ENCODE measurements at places on chromosomes 1 and 21.

DNA sequence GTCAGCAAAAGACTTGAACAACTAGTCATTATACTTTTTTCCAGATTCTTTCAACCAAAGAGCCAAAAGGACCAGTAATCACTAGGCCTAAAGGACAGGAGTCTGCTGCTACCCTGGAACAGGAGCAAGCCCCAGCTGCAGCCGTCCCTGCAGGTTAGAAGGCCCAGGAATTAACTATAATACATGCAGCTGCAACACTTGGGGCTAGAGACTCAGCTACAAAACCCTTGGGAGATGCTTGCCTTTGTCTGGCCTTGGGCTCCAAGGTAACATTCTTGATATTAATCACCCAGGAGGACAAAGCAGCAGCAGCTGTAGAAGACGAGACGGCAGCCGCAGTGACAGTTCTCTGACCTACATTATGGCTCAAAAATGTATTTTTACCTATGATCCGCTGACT, 841.2 kb upstream of the ADGRL4 start:
- no peak for DNase-seq

- no peak for DNase-seq
These were observed 11.5 kb upstream of the SLC9A1 start for GRCh38 chr1:27166351-27166802.

- no peak for DNase-seq
These were observed 415.5 kb downstream of the DPYD start for GRCh38 chr1:97505289-97505688.

DNA sequence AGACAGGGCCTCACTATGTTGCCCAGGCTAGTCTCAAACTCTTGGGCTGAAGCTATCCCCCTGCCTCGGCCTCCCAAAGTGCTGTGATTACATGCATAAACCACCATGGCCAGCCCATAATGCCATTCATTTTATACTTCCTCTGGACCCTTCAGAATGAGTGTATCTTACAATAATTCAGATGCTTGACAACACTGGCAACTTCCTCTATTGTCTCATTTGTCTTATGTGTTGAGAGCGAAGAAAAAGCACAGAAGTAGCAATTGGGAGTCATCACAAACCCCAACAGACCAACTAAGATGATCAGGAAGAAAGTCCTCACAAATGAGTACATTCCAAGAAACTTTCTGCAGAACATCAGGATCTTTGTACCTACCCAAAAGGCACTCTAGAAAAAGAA, 191.9 kb downstream of the RERE start:
- DNase-seq: no peak

DNA sequence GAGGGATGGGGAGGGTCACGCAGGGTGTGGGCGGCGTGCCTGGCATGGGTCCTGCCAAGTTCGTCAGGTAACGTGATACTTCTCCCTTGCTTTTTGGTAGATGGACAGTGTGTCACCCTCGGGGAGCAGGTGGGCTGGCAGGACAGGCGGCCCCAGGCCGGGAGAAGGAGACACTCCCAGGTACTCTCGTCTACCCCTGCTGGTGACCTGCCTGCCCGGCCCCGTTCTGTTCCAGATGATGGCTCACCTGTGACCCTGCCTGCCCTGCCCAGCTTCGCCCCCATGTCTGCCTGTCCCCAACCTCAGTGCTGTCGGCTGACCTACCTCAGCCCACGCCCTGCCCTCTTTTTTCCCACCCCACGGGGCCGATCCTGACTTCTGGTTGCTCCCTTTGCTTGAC, 144.7 kb downstream of the PCBP3 start:
- no peak for DNase-seq

- DNase-seq: no peak
These were observed 82.2 kb upstream of the SLFNL1 start for GRCh38 chr1:41103766-41104165.

DNA sequence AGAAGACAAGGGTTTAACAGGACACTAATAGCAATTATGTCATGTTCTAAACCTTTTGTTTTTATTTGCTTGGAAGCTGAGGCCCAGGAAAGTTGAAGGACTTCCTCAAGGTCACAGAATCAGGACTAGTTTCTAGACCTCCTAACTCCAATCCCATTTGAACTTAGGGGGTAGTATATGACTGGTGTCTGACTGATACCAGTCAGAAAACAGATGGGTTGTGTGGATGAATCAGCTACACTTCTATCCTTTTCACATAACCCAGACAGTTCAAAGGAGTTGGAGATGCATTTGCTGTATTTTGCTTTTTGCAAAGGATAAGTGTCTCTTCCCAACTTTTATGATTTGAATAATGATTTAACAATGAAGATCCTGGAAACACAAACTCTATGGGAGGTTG, 322.5 kb downstream of the HLX start:
- DNase-seq: no peak

DNA sequence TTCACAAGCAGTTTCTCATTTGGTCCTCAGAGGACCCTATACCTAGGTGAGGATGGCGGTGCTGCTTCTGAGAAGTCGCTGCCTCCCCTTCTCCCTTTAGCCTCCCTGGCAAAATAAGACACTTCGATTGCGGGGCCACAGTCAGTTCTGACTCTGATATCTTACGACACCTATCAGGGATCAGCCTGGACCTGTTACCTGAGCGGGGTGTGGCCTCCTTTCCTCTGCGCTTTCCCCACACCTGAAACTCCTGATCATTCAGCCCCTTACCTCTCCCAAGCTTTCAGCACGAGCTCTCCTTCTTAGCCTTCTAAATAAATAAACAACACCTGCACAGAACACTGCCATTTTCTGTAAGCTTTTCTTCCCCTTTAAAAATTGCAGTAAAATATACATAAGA, 24.6 kb upstream of the GPR137B start:
- DNase-seq: no peak

- DNase-seq: peak; percentile 76
These were observed 19.4 kb downstream of the PLEKHM2 start for GRCh38 chr1:15703562-15703961.

- no peak for DNase-seq
These were observed 85.4 kb downstream of the PIGK start for GRCh38 chr1:77133731-77134358.

- DNase-seq: no peak
These were observed 286.5 kb downstream of the SMYD3 start for GRCh38 chr1:246220495-246221065.

DNA sequence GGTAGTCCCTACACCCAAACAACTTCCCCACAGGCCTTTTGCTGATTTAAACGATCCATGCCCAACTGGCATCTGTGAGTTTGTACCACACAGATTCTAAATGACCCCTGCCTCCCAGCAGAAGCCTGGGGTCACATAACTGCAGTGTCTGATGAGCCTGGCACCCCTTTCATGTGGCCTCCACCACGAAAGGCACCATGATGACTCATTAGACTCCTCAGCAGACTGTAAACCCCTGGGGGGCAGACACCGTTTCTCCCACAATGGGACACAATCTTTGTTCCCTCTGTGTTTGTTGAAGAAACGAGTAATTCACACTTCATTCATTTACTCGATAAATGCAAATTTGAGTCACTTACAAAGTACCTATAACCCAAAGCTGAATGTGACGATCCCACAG, 81.6 kb downstream of the CCDC185 start:
- no peak for DNase-seq

GRCh38 chr1:55275151-55275748, 60.1 kb upstream of the USP24 start:
- peak; percentile 4 for DNase-seq

- no peak for DNase-seq
These were observed 13.8 kb upstream of the FCGR2A start for GRCh38 chr1:161491472-161491871.

Measured in midbrain (tissue), 1 donor.